ENCODE measurements at places on chromosomes 12 and 14. TPM values are rescaled to one million over a fixed set of nuclear protein-coding genes. Genes with fewer than 3 reads are reported as not detected.

GRCh38 chr12:30902001-30902400 lies 24.5 kb upstream of the TSPAN11 start:
- DNase-seq, result no peak

DNA sequence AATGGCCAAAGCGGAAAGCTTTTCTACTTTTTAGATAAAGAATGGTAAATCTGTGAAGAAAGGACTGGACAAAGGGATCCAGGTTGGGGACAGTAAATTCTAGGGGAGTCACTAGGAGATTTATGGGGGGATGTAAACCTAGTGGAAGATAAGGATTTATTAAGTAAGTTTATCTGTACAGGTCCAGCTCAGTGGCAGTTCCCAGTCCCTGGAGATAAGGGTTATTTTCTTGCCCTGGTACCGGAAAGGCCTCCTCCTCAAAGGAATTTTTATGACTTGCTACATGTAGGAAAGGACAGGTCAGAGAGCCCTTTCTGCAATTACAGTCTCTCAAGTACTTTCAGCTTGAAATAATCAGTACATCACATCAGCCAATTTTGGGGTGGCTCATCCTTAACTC lies 72.6 kb upstream of the BICD1 start:
- DNase-seq, result no peak

Gene TAS2R20
- total RNA-seq, result 1.3 TPM

DNA sequence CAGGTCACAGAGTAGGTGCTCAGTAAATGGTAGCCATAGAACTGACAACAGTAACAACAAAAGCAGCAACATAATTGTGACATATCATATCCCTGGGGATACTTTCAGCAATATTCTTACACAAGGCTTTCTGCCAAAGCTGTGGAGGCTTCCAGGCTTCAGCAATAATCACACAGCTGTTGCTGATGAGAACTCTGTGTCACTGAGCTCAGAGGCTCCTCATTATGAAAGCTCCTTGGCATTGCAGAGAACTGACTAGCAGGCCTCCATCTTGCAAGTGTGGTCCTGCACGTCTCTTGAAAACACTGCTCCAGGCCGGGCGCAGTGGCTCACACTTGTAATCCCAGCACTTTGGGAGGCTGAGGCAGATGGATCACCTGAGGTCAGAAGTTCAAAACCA lies 97.3 kb upstream of the BTG1 start:
- DNase-seq, result no peak

Gene CCND2
- total RNA-seq, result 1.2 TPM

DNA sequence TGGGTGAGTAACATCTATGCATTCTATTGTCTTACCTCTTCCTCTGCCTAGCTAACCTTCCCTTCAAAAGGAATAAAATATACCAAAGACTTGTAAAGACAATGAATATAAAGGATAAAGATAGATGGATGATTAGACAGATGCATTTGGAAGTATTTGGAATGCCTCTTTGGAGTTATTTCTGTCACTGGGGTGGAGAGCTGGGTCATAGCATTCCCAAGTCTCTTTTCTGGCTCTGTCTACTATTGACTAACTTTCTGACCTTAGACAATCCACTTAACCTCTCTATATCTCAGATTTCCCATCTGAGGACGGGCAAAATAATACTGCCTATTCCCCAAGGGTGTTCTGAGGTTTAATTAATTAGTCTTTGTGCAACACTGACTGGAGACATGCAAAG lies 517.4 kb downstream of the DIO2 start:
- DNase-seq, result no peak

Measured in SK-MEL-5 (cell line).